ENCODE measurements at places on chromosomes 7 and 10.

GRCh38 chr7:604001-604883, 84.6 kb upstream of the PDGFA start:
- DNase-seq, result no peak

- DNase-seq, result no peak
Observed at GRCh38 chr10:110637558-110638053, 6.5 kb upstream of the RBM20 start.

DNA sequence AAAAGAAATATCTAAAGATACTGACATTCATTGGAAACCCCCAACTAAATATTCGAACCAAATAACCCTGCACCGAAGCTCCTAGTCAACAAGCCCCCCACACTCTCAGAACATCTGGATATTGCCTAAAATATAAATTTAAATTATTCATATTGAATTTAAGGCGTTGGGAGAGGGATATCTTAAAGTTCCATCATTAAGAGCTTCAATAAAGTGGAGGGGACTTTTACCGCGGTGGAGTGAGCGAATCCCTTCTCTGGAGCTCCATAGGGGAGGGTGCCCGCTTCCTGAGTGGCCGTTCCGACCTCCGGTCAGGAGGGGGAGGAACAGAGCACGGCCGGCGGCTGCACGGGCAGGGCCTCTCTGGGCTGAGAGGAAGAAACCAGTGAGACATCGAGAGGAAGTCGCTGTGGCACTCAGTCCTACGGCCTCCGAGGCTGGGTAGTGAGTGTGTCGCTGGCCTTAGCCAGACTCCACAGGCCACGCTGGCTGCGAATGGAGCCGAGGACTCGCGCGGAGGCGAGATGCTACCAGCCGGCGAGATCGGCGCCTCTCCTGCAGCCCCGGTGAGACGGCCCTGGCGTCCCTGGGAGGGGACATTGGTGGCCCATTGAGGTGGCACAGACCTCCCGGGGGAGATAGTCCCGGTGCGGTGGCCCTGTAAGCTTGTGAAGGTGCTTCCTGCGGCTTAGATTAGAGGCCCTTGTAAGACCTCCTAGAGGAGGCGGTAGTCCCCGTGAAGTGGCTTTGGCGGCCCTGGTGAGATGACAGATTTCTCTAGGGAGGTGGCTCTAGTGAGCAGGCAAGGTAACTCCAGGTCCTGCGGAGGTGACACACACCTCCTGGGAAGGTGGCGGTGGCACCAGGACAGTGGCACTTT, at the start of gene RINT1:
Gene RINT1 (plus strand): TSS at position 410 of the 880 bp plus-strand sequence. CDS start 115 bp downstream, at position 525.
- peak; percentile 73 for DNase-seq

- no peak for DNase-seq
Observed at GRCh38 chr7:117143580-117143979, 179.3 kb downstream of the WNT2 start.

GRCh38 chr10:102068216-102068615, 3.1 kb downstream of the HPS6 start:
- DNase-seq, result no peak

DNA sequence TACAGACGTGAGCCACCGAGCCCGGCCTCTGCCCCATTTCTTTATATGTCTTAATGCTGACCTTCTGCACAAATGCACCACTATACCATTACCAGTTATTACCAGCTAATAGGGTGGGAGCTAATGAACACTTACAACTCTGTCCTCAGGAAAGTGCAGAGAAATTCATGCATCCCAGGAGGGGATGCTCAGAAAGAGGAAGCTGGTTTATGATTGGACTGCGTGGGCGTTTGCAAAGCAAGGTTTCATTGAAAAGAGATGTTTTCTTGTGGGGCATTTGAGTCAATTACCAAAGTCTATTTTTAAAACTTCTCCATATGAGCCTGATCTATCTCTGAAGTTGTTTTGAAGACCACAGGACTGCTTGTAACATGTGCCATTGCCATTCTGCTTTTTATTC, 417.7 kb upstream of the CELF2 start:
- no peak for DNase-seq

DNA sequence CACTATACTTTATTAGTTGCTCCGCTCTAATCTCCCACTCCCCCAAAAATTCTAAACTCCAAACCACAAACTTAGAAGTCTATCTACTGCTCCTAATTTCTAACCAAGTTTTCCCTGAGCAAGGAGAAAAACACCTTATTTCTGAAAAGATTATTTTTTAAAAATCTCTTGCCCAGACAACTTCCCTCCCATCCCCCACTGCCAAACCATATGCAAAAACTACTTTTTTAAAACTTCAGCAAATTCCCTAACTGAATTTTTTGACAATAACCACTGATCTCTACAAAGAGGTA, 1.9 kb downstream of the UBE2H start:
- DNase-seq, result no peak

- DNase-seq, result no peak
Observed at GRCh38 chr10:92493362-92493761, 80.5 kb downstream of the IDE start.

DNA sequence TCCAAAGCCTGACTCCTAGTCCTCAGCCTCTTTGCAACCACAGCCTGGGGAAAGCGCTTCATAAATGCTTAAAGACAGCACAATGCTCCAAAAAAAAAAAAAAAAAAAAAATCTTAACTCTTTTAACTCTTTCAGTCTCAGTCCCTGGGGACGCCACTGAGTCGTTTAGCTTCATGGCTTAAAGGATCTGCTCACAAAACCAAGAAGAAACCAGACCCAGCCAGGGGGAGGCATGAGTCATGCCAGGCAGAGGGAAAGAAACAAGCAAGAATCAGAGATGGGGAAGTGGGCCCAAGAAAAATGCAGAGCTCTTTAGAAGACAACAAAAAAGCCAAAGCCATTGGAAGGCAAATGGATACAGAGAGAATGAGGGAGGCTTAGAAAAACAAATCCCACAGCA, 32.5 kb upstream of the DOCK1 start:
- no peak for DNase-seq

DNA sequence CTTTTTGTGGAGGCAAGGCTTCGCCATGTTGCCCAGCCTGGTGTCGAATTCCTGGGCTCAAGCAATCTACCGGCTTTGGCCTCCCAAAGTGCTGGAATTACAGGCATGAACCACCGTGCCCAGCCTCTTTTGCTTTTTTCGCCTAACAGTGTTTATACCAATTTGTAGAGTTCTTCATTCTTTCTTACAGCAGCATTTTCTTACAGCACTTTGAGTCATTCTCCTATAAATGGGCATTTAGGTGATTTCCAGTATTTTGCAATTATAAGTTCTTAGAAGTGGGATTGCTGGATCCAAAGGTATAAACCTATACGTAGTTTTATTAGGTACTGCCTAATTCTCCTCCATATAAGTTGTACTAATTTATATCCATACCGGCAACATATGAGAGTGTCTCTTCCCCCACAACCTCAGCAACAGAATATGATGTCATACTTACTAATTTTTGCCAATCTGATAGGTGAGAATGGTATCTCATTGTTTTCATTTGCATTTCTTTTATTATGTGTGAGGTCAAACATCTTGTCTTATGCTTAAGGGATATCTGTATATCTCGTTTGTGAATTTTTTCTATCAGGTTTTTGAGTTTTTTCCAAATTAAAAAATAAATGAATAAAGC, 39.1 kb downstream of the SUFU start:
- DNase-seq, result no peak

DNA sequence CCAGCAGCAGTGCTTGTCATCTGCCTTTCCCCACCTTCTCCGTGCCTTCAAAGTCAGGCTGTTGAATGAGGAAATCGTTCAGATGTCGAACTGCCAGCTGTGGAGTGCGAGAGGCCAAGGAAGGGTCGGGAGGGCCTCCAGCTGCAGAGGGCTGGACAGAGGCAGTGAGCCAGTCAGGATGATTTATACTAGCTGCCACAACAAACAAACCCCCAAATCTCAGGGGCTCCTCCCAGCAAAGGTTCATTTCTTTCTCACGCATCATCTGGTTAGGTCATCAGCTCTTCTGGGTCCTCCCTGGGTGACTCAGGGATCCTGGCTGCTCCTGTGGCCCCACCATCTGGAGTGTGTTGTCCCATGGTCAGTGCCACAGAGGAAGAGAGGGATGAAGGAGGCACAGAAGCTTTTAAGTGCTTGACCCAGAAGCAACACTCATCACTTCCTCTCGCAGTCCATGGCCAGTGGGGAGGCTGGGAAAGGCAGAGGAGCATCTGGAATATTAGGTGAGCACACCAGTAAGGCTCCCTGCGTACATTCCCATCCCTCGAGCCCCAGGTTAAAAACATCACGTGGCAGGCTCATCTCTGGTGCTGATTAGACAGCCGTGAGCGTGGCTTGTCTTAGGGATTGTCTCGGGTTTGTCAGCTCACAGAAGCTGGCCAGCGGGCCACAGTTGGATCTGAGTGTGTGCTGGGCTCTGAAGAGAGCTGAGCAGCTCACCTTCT, 140.7 kb downstream of the RGS10 start:
- DNase-seq, result peak; percentile 96

GRCh38 chr7:39683216-39683845, 60.0 kb downstream of the RALA start:
- no peak for DNase-seq

DNA sequence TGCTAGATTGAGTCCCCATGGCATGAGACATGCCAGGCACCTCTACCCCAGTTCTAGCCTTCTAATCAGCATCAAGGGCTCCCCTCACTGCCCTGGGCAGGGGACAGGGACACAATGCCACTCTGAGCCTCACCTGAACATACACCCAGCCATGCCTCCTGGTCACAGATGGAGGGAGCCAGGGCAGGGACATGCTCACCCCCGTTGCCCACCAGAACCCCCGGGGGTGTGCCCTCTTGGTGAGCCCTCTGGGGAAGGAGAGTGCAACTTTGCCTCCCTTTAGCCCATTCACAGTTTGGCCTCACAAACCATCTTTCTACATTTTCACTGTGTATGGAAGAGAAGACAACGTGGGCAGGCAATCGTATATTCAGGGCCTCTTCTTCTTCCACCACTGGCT, 167.2 kb downstream of the LCOR start:
- no peak for DNase-seq

DNA sequence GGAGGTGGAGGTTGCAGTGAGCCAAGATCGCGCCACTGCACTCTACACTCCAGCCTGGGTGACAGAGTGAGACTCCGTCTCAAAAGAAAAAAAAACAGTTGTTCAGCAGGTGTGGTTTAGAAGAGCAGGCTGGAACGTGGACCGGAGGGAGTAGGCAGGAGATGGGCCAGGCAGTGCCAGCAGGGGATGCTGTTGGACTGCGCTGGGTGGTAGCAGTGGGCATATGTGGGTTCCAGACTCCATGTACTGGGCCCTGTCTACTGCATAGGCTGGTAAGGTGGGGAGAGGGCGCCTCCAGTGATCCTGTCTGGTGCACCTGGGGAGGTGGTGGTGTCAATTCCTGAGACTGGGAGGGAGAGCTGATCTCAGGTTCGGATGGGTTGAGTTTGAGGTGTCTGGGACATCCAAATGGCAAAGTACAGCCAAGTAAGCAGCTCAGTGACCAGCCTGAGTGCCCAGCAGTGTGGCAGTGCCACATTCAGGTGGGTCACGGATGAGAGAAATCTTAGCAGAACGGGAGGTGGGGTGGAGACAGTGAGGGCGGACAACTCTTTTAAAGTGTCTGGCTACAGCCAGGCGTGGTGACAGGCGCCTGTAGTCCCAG, 25.9 kb downstream of the SFXN4 start:
- no peak for DNase-seq
